ENCODE measurements at places on chromosomes 12 and 14.

GRCh38 chr14:76550534-76550933 lies 174.6 kb downstream of the ESRRB start:
- DNase-seq, result no peak

DNA sequence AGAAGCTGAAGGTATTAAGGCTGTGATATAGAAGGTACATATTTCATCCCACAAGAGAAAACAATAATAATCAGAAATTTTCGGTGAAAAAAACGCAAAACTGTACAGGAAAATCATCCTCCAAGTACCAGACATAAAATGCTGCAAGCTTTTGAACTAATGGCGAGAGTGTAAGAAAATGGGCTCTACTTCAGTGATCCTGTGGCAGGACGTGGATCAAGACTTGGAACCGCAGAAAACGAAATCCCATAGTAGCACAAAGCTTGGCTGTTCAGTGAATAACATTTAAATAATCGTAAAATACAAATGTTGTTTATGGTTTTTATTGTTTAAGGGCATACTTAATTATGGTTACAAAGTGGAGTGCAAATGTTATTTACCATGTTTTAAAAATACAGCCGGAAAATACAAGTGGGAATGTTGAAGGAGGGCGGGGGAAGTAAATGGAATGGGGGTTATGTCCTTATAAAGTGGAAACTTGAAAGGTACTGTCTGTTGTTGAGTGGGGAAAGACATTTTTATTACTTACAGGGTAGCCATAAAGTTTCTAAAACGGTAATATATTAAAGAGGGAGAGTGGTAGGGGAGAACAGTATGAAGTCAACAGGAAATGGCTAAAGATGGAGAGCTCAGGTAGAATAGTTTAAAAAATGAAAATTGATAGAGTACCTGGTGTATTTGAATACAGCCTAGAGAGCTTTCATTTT lies 1.1 kb downstream of the SMIM10L1 start:
- no peak for DNase-seq

GRCh38 chr14:91344096-91344495 lies 73.5 kb downstream of the CCDC88C start:
- DNase-seq, result no peak

DNA sequence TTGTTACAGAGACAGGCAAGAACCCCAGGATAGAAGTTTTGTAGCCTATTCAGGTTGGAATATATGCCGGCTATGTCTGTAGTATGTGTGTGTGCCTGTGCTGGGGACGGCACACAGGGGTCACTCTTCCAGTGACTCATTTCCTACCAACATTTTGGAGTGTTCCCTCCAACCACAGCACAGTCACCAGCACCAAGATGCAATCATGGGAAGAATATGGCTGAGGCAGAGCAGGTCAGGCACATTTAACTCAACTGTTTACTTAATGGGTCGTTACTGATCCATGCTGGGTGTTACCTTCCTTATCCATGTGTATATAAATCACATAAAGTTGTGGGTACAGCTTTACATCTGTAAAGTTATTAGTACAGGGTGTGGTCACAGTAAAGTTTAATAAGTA lies 178.3 kb downstream of the PRKD1 start:
- no peak for DNase-seq

- DNase-seq, result no peak
Measured at GRCh38 chr14:50798048-50798421, 32.9 kb downstream of the NIN start.

DNA sequence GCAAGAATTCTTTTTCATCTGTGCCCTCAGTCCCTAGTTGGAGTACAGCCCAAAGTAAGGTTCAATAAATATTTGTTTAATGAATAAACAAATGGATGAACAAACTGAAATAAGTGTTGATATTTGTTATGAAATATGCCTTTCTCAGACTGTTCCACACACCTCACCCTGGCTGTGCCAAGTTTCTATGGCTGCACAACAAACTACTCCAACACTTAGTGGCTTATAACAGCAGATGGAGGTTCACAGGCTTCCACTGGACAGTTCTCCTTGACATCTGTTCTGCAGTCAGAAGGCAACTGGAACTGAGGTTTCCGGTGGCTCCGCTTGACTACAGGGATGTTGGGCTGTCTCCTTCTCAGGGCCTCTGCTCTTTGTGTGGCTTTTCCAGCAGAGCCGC lies 197.1 kb downstream of the RGS6 start:
- no peak for DNase-seq

GRCh38 chr12:6667559-6668210 lies 4.8 kb upstream of the ING4 start:
- no peak for DNase-seq

GRCh38 chr12:132600048-132601032 lies 10.0 kb downstream of the LRCOL1 start:
- peak; percentile 43 for DNase-seq

DNA sequence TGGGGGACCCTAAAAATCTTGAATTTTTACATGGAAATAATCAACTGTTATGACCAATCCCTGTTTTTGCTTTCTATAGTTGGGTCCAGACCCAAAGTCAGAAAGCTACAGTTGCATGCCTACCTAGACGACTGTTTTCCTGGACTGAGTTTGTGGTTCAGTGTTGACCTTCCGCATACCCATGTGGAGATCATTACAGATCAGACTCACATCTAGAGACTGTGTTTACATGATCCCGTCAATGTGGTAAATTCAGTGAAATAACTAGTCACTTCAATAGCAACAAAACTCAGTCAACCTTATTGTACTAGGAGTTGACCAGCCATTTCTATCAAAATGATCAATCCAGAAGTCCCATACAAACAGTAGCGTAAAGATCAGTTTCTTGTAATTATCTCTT lies 257.6 kb downstream of the EGLN3 start:
- no peak for DNase-seq

- DNase-seq, result no peak
Measured at GRCh38 chr12:106744600-106744999, 29.9 kb upstream of the RIC8B start.

DNA sequence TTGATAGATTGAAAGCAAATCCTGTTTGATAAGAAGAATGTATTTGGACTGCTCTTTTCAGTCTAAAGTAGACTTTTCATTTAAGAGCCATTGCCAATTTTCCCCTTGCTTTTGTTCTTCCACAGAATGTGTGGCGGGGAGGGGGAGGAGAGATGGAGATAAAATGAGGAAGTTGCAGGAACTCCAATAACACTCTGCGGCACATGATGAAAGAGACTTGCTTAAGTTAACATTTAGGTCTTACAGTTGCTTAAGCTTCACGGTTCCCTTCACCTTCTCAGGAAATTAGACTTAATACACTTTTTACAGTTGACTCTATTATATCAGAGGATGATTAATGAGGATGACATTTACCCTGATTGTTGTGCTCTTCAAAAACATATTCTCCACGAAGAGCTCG lies 537.3 kb downstream of the TMTC2 start:
- DNase-seq, result no peak

GRCh38 chr12:112353393-112353792 lies 28.8 kb downstream of the HECTD4 start:
- DNase-seq, result no peak

DNA sequence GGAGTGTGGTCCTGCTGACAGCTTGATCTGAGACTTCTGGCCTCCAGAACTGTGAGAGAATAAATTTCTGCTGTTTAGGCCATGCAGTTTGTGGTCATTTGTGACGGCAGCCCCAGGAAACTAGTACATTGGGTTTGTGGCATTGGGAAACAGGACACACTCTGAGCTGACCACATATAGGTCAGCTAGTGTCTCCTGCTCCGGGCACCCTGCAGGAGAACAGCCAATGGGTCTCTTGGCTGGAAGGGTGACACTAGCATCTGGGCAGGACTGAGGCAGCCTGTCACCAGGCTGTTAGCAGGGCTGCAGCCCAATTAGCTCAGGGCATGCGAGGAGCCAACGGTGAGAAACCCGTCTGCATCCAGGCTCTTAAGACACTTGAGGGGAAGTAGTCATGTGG lies 83.2 kb downstream of the PITPNM2 start:
- DNase-seq, result no peak

- DNase-seq, result no peak
Measured at GRCh38 chr12:94616203-94616729, 34.1 kb downstream of the TMCC3 start.

DNA sequence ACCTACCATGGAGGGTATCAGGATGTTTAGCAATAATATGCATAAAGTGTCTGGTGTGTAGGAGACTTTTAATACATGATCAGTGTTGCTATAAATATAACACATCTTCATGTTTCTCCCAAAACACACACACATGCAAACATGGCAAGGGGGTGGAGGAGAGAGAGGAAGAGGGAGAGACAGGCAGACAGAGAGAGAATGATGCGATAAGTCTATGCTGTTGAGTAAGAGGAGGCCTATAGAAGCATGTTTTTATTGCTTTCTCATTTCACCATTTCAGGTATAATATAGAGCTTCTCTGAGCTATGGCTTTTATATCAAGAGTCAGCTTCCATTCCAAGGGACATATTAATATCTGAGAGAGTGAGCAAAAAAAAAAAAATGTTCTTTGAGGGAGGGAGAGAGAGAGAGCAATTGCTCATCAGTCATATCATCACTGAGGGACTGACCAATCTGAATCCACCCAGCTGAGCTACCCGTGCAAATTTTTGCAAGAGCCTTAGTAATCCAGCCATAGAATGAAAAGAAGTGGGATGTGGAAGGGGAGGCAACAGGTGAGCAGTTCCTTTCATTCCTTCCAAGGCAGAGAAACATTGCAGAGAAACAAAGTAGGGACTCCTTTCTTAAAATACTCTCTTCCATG lies 54.8 kb upstream of the RASSF8 start:
- no peak for DNase-seq

DNA sequence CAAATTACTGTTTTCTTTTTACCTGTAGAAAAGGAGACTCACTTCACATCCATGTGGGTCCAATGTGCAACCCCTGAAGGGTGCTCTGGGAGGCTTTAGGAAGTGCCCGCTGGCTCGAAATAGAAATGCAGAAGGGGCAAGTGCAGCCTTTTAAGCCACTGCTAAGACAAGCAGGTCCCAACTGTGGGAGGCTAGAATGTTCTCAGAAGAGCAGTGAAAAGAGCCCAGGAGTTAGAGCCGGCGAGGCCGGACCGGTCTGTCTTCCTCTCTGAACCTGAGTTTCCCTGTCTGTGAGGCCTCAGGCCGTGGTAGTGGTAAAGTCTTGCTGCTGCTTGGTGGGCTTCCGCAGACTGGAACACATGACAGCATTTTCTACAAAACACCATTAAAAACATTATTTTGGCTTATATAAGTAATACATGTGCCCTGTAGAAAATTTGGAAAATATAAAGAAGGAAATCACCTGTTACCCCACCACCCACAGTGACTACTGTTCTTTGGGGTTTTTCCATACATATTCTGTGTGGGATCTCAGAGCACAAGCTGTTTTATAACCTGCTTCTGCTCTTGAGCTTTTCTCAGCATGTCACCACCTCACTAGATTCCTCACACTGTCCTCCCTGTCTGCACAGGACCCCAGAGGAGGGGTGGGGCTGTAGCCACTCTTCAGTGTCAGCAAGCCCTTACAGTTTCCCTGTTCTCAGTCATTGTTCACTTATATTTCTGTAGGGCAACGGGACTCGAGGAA lies 6.0 kb downstream of the CKB start:
- DNase-seq, result peak; percentile 2

GRCh38 chr14:81385419-81385818 lies 14.7 kb downstream of the STON2 start:
- DNase-seq, result no peak
